ENCODE measurements at places on chromosomes 1 and 21.
A peak's percentile ranks its signal among the peaks of the same experiment; 100 is the strongest.

DNA sequence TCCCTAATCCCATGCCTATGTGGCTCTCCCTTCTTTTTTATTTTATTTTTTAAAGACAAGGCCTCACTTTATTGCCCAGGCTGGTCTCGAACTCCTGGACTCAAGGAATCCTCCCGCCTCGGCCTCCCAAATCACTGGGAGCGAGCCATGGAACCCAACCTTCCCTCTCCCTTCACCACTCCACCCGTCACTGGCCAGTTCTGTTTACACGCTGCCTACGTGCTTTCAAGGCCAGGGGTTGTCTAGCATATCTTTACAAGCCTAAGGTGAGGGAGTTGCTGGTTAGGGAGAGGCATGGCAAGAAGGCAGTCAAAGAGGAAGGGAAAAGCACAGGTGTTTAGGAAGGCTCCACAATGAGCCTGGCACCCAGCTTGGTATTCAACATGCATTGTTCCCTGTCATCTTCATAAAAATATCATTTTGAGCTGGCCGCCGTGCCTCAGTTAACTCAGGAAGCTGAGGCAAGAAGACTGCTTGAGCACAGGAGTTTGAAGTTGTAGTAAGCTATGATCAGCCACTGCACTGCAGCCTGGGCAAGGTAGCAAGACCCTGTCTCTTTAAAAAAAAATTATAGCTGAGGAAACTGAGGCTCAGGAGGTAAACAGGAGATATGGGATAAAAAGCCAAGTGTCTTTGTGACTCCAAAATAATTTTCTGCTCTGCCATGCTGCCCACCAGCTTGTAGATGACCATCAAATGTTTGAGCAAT is 1.1 kb downstream of the RHBDL2 start:
- DNase-seq: no peak

DNA sequence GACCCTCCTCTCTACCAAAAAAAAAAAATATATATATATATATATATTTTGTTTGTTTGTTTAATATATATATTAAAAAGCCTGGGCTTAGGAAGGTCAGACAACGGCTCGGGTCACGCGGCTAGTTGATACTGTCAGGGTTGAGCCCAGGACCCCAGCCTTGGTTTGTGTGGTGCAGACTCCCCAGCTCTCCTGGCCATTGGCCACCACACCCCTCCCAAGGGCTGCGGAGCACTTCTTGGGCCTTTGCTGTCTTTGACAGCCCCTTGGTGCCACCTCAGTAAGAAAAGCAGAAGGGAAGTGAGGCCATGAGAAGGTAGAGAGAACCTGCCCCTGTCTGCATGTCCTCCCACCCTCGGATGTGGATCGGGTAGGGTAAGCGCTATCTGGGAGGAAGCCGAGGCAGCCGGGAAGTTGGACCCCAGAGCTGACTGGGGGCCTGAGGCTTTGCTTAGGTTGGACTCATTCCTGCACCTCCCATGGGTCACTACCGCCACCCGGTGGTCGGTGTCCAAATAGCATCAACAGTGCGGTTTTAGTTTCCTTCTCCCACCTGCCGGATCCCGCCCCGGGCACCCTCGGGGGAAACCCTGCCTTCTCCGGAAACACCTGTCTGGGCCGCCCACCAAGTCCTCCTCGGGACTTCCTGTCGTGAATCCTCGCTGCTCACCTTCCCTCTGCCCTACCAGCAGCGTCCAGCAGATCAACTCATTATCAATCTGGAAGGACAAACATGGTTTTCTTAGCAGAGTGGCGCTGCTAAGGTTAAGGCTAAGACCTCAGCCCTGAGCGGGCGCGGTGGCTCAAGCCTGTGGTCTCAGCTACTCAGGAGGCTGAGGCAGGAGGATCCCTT is 29.8 kb upstream of the GNPAT start:
- peak; percentile 87 for DNase-seq

- DNase-seq: peak; percentile 80
These were observed 103.3 kb downstream of the CYYR1 start for GRCh38 chr21:26469789-26470188.

DNA sequence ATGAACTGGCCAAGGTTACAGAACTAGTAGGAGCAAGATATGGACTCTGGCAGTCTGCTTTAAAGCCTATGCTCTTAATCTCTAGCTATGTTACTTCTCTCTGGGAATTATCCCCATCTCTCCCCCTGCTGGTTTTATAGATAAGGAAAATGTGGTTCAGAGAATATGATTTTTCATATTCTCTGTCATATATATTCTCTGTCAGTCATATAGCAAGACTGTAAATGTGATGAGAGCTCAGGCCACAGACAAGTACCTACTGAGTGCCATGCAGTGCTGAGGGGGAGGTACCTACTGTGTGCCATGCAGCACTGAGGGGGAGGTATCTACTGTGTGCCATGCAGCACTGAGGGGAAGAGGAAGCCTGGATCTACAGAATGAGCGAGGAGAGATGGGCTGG is 220.3 kb upstream of the FGGY start:
- DNase-seq: peak; percentile 44

- no peak for DNase-seq
These were observed 252.1 kb downstream of the MATN1 start for GRCh38 chr1:30471307-30471706.

DNA sequence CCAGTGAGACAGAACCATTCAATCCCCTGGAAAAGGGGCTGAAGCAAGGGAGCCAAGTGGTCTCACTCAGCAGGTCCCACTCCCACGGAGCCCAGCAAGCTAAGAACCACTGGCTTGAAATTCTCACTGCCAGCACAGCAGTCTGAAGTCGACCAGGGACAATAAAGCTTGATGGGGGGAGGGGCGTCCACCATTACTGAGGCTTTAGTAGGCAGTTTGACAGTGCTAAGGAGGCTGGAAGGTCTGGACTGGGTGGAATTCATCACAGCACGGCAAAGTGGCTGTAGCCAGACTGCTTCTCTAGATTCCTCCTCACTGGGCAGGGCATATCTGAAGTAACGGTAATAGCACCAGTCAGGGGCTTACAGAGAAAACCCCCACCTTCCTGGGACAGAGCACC is 105.4 kb upstream of the GORAB start:
- no peak for DNase-seq

- DNase-seq: no peak
These were observed 122.5 kb downstream of the KIAA0319L start for GRCh38 chr1:35434703-35435102.

All from GM03348 (cell line).